LNCaP clone FGC (cell line): ENCODE measurements at places on chromosomes 12 and 14.

DNA sequence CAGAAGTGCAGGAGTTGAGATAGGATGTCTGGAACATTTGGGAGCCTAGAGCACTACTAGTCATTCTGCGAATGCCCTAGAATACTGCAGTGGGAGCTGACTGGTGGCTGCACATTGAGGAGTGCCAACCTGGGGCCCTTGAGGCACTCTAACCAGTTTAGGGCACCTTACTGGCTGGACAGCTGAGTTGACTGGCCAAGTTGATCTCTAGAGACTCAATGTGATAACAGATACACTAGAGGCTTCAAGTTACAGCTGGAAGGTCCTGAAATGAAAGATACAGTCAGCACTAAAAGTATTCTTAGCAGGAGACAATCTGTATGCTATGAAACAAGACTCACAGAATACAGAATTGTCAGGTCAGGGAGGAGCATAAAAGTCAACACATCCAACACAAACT is 8.0 kb downstream of the SLC8A3 start:
- no peak for DNase-seq

DNA sequence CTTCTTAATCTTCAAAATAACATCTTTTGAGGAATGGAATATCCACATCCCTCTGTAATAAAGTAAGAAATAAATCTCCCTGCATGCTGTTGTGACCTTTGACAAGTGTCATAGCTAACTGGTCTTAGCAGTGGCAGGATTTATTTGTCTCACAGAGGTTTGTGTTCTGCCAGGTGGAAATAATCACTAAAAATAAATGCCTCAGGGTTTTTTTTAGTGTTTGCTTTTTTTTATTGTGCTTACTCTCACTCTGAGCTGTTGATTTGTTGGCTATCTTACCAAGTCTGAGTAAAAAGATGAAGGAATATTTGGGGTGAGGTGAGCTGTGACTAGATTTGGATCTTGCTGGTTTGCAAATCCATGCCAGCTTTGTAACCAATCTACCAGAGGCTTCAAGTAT is 285.4 kb downstream of the ALG10B start:
- DNase-seq = peak; percentile 81

DNA sequence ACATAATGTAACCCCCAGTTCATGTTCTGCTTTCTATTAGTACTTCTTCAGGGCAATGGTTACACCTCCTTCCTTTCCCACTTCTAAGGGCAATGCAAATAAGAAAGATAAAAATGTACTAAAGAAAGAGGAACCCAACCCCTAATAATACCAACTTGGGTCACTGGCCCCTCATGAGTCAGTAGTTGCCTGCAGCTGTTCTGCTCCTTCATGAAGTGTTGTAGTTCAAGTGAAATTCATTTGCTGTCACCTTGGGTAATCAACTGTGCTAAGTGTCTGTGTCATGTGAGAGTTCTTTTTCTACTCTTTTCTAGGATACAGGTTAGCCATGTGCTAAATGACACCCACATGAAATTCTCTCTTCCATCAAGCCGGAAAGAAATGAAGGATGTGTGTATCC is 91.8 kb downstream of the PLXNC1 start:
- DNase-seq = no peak

DNA sequence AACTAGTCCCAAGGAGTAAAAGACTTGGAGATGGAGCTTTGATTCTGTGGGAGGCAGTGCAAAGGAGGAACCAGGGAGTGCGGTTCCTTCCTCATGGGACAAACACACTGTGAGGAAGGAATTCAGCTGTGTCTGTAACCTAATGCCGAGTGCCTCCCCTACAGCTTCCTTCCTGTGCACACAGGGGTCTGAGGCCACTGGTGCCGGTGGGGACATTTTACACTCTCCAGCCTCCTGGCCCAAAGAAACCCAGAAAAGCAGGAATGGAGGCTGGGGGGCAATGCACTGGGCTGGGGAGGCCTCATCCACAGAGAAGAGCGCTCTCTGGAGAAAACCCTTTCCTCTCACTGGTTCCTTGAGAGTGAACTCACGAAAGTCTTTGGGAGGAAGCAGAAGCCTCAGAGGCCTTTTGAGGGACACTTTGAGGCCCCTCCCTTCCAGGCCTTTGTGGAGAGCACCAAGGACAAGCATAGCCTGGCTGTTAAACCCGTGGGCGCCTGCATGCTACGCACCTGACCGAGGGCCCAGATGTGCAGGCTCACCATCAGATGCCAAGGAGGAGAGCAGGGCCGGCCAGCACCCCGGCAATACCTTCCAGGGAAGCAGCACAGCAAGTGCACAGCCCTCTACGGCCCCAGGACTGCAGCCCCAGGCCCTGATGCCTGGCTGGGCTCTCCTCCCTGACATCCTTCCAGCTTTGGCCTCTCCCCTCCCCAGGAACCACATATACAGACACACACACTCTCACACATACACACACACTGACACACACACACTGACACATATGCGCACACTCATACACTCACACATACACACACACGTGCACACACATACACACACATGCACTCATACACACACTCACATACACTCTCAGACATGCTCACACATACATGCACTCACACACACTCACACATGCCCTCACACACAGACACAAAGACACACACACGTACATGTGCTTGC is 52.0 kb downstream of the NFKBIA start:
- DNase-seq = no peak

GRCh38 chr12:128727999-128728398 is 95.8 kb downstream of the SLC15A4 start:
- no peak for DNase-seq

DNA sequence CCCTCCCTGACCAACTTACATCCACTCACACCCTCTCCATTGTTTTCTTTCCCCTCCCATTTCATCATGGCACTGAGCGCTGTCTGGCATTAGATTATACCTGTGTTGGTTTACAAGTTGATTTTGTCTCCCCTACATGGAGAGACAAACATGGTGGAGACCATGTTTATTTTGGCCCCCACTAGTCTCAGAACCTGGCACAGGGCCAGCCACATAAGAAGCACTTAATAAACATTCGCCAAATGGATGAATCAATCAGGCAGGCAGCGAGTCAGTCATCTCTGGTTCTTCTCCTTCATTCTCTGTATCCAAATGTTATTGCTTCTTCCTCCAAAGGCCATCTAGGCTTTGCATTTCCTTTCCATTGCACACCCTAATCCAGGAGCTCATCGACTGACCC is 177.4 kb downstream of the DPF3 start:
- DNase-seq = no peak

- DNase-seq = no peak
Measured at GRCh38 chr14:106010783-106011182, 484.4 kb downstream of the TMEM121 start.

DNA sequence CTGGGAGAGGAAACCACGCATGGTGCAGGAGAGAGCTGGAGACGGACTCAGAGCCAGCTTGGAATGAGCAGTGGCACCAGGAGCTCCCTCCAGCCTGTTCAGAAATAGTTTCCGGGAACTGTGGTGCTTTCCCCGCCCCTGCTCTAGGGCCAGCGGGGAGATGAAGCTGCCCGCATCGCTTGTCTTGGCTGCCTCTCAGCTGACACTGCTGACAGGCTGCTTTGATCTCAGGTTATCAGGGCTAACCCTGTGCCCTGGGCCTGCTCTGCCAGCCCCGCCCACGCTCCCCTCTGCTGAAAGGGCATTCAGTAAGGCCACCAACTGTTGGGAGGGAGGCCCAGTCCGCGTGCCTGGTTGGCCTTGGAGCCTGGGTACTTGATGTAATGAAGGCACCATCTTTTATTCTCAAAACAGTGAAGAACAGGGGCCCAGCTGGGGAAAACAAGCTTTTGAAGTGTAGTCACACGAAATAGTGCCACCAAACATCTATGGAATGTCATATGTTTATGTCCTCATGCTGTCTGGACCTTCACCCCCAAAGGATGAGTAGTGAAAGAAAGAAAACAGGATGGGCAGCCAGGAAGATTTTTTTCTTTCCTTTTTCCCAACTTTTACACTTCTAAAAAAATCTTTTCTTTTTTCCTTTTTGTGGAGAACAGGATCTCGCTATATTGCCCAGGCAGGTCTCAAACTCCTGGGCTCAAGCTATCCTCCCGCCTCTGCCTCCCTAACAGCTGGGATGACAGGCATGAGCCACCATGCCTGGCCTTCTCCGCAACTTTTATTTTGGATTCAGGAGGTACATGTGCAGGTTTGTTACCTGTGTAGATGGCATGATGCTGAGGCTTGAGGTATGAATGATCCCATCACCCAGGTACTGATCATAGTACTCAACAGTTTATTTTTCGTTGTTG is 115.9 kb upstream of the TBX3 start:
- no peak for DNase-seq

GRCh38 chr12:46926526-46926925 is 100.7 kb upstream of the SLC38A4 start:
- no peak for DNase-seq

- DNase-seq = no peak
Measured at GRCh38 chr12:41189395-41190251, 1.5 kb downstream of the PDZRN4 start.

DNA sequence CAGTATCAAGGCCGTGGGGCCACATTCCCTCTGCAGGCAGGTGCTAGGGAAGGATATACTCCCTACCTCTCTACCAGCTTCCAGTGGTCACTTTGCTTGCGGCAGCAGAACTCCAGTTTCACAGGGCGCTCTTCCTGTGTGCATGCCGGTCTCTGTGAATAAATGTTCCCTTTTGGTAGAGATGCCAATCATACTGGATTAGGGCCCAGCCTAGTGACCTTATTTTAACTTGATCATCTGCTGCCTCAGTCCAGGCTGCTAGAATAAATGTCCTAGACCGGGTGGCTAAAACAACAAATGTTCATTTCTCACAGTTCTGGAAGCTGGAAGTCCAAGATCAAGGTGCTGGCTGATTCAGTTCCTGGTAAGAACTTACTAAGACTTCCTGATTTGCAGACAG is 198.8 kb upstream of the TMEM132C start:
- no peak for DNase-seq

GRCh38 chr14:62133776-62134550 is 371.7 kb downstream of the SNAPC1 start:
- DNase-seq = no peak

- no peak for DNase-seq
Measured at GRCh38 chr14:26729851-26730250, 132.0 kb upstream of the NOVA1 start.

- no peak for DNase-seq
Measured at GRCh38 chr12:113328368-113328889, 6.5 kb downstream of the SLC8B1 start.

- no peak for DNase-seq
Measured at GRCh38 chr14:103516426-103517173, 6.0 kb downstream of the CKB start.

GRCh38 chr14:86788224-86788623 is 1204.8 kb downstream of the GALC start:
- DNase-seq = no peak
